PC-3 (cell line): ENCODE measurements at places on chromosomes 5 and 9. TPM values are rescaled to one million over a fixed set of nuclear protein-coding genes. Genes with fewer than 3 reads are reported as not detected.
A peak's percentile ranks its signal among the peaks of the same experiment; 100 is the strongest.

TMEM171 gene
- 1.8 and 2.4 TPM in 2 replicates for total RNA-seq

KCNN2 gene
- 0.07 TPM in 1 of 2 replicates, not detected in the other for total RNA-seq

DNA sequence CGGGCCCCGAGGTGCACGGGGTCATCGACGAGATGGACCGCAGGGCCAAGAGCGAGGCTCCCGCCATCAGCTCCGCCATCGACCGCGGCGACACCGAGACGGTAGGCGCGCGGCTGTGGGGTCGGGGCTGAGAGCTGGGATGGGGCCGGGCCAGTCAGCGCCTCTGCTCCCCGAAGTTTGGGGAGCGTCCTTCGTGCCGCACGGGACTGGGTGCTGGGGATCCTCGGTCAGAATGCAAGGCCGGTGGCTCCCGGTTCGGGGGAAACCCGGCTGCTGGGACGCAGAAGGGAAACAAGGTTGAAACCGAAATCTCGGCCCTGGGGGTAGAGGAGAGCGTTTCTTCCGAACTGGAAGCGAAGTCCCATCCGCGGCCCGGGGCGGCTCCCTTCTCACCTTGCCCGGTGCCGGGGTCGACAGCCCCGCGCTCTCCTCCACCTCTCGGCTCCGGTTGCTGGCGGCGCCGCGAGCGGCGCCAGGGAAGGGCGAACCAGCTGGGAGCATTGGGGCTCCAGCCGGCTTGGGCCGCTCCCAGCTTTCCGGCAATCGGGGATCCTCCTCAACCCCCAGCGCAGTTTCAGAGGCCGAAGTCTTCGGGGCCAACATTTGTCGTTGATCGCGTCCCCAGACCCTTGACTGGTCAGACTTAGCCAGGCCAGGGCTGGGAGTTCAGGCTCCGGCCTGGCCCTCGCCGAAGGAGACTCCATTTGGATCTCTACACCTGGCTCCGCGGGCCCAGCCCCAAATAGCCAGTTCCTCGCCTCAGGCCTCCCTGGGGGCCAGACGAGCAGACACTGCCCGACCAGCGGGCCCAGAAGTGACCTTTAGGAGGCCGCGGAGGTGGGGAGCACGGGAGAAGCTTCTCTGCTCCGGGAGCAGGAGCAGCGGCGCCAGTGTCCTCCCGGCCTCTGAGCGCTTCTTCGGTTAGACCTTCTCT, 1.1 kb downstream of the LHX2 start:
- no peaks in the 10 kb centered on the region for H3K36me3 ChIP-seq
- no peak overlapping the region for H3K27ac ChIP-seq
- peaks cover 8% of the 10 kb centered on the region; the same call in 1 of the 2 replicates for H3K4me1 ChIP-seq
- H3K27me3 ChIP-seq = peaks cover 33% of the 10 kb centered on the region
- H3K4me3 ChIP-seq = no peak overlapping the region
- no peak for DNase-seq

GRCh38 chr9:105320568-105320967, 76.1 kb downstream of the SLC44A1 start:
- DNase-seq = no peak
- no peaks in the 10 kb centered on the region for H3K27me3 ChIP-seq
- H3K4me3 ChIP-seq = no peak overlapping the region
- H3K4me1 ChIP-seq = peaks cover 11% of the 10 kb centered on the region
- H3K36me3 ChIP-seq = no peaks in the 10 kb centered on the region

GRCh38 chr9:87580941-87581438, 83.3 kb downstream of the DAPK1 start:
- no peak for DNase-seq
- H3K4me1 ChIP-seq = no peaks in the 10 kb centered on the region
- no peak overlapping the region for H3K27ac ChIP-seq
- no peaks in the 10 kb centered on the region for H3K36me3 ChIP-seq

GRCh38 chr9:38432922-38433510, 8.8 kb upstream of the IGFBPL1 start:
- H3K27ac ChIP-seq = no peak overlapping the region
- DNase-seq = peak; percentile 65
- peaks cover 13% of the 10 kb centered on the region for H3K4me1 ChIP-seq
- H3K27me3 ChIP-seq = no peaks in the 10 kb centered on the region
